ENCODE measurements at places on chromosomes 12 and 14.

- DNase-seq, result peak; percentile 97
Observed at GRCh38 chr14:50955373-50956043, 11.2 kb upstream of the PYGL start.

DNA sequence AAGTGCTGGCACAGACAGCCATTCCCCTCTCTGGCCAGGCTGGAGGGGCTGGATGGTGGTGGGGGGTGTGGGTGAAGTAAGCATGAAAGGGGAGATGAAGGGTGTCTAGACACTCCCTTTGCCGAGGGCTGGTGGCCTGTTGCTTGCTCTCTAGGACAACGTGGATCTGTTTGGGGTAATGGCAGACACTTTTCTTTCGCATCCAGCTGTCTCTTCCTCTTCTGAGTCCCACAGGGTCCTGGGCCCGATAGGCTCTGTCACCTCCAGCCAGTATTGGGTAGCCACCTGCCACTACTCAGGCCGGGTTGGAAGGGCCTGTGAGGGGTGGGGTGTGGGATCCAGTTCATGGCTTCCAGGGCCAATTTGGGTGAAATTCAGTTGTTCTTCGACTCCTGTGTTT is 218.1 kb downstream of the CACNA1C start:
- no peak for DNase-seq

DNA sequence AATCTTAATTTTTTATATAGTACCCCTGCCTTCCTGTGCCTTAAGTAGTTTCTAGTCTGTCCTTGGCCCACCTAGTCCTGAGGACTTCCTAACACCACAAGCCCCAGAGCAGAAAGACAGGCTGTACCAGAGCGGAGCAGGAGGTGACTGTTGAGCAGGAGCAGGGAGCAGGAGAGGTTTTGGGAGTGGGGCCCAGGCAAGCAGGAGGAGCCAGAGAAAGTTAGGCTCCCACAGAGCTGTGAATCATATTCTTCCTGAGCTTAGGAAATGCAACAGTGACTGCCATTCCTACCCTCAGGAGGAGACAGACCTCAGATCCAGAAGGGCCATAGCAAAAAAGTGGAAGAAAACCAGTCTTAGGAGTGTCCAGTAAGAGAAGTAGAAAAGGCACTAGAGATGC is 28.3 kb upstream of the COL2A1 start:
- DNase-seq, result no peak

DNA sequence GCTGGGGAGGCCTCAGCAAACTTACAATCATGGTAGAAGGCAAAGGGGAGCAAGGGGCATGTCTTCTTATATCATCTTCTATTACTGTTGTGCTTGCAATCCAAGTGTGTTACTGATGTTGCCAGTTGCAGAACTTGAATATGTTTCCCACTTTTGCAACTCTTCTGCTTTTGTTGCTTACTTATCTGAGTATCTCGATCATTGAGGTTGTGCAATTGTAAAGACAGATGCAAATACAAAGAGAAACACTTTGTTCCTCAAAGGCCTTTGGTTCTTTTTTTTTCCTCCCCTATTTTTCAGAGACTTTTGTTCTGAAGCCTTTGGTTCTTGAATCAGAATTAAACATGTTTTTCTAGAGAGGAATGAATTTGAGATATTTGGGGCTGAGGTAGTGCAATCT is 3.7 kb upstream of the COX8C start:
- no peak for DNase-seq

- DNase-seq, result no peak
Observed at GRCh38 chr14:30849354-30849753, 25.0 kb upstream of the COCH start.

DNA sequence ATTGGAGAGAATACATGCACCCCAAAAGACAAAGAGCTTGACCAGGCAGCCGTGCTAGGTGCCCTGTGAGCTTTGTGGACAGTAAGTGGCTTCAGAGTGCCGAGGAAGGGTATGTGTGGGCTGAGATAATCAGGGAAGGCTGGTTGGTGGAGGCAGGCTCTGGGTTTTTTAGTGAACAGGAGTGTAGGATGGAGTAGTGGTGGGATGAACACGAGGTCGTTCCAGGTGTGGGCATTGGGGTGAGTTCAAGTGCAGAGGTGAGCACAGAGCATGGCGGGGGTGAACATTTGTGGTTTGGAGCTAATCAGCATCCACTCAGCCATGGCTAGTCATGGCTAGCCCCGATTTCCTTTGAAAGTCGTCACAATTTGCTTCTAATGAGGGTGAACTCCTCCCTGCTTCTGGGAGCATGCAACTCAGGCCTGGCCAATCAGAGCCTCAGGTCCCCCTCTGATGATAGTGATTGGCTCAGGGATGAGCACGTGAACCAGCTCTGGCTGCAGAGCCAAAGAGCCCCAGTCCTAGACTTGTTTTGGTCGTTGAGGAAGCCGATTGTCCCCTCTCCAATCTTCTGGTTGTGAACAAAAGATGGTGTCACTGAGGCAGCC is 40.7 kb upstream of the TCL1B start:
- no peak for DNase-seq

DNA sequence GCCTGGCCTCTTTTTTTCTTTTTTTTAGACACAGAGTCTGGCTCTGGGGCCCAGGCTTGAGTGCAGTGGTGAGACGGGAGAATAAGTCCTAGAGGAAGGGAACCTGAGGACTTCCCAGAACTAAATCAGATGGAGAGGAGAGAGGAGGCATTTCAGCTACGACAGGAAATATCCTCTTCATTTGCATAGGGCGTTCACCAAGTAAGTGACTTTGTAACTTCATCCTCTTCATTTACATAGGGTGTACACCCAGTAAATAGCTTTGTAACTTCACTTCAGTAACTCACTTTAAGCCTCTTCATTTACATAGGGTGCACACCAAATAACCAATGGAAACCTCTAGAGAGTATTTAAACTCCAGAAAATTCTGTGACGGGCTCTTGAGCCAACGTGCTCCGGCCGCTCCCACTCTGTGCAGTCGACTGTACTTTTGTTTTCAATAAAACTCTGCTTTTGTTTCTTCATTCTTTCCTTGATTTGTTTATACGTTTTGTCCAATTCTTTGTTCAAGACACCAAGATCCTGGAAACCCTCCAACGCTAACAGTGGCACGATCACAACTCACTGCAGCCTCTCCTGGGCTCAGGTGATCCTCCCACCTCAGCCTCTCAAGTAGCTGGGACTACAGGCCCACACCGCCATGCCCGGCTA is 21.4 kb upstream of the ANKRD9 start:
- DNase-seq, result no peak

DNA sequence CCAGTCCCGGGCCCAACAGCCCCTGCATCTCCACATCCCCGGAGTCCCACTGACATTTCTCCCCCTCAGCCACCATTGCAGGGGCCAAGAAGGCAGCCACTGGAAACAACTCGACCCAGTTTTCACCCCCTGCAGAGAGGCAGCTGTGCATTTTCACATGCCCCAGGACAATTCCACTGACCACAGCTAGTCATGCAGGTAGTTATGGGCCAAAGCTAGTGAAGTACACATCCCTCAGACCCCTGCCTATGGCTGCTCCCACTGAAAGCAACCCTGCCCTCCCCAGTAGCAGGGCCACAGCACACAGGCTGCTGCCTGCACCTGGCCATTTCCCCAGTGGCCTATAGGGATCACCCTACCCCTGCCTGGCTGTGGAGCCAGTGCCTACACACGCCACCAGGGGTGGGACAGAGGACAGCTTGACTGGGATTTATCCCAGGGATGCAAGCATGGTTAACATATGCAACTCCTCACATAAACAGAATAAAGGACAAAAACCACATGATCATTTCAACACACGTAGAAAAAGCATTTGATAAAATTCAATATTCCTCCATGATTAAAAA is 154.0 kb downstream of the NDUFA12 start:
- DNase-seq, result no peak

DNA sequence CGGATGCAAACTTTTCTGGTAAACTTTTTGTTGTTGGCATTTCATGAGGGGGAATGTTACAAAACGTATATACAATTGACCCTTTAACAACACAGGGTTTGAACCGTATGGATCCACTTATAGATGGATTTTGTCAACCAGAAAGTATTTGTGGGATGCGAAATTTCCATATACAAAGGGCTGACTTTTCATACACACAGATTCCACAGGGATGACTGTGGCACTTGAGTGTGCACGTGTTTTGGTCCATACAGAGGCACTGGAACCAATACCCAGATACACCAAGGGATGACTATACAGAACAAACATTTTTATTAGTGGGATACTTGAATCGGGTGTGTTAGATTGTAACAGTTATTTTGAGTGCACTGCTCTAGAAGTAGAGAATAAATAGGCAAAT is 29.8 kb upstream of the CCT2 start:
- DNase-seq, result no peak

- peak; percentile 13 for DNase-seq
Observed at GRCh38 chr14:26917086-26917485, 319.3 kb upstream of the NOVA1 start.

GRCh38 chr14:75519826-75520728 is 2.2 kb upstream of the BATF start:
- DNase-seq, result no peak

GRCh38 chr14:99707420-99707819 is 23.3 kb downstream of the CYP46A1 start:
- no peak for DNase-seq

DNA sequence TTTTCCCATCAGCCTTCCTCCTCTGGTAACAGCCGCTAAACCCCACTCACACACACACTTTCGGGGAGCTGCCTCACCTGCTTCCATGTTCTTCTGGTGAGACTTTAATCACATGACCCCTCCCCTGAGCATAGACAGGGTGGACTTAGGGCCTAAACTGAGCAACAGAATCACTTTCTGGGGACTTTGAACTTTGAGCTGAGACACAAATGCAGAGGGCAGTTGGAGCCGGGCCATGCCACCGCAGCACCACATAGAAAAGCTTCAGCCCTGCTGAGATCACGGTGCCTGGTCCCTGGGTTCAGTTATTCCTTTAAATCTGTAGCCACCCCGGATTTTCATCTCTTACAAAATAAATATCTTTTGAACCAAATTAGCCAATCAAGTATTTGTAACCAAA is 18.4 kb upstream of the MAP3K9 start:
- DNase-seq, result no peak

DNA sequence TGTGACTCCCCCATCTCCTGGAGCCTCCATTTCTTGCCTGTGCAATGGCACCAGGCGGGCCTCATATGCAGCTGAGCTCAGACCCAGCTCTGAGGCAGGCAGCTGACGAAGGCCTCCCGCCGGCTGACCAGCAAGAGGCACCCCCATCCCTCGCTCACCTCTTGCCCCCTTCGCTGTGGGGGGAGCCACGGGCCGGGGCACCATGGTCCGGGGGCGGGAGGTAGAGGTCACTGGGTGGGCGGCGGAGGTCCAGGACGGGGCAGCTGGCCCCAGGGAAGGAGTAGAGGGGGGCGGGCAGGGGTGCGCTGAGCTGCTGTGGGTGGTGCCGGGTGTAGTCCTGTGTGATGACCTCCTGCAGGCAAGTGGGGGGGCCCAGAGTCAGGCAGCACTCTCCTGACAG is 39.4 kb downstream of the RFLNA start:
- no peak for DNase-seq

- no peak for DNase-seq
Observed at GRCh38 chr12:10959804-10960203, 20.7 kb upstream of the TAS2R14 start.

DNA sequence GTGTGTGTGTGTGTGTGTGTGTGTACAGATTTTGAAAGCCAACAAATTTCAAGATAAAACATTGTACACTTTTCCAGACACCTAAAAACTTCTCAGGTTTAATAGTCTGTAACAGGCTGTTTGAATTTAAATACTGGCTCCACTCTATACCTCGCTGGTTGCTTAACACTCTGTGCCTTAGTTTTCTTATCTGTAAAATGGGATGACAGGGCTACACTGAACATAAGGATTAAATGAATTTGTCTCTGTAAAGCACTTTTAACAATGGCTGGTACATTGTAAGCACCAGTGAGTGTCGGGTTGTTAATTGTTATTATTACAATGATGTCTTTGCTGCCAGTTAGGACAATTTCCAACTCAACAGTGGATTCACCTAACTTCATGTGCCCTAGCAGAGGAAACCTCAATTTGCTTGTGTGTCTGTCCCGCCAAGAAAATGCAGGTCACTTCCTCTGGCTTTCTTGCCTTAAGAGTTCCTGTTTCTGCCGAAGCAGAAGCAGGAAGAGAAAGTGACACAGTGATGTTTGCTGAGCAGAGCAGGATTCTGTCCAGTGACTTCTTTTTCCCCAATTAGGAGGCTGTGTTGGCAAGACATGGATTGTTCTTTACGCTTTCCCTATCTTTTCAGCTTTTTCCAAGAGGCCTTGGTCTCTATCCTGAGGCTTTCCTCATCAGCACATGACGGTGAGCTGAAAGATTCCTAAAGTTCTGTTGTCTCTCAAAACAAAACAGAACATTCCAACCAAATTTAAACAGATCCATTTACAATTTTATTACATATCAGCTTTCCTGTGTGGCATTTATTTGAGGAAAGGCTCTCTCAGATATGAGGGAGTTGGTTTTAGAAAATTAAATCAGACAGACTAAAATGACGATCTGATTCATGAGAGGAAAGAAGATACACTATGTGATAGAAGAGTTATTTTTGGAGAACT is 154.1 kb upstream of the ATP2B1 start:
- DNase-seq, result no peak

GRCh38 chr14:24232645-24233537 is at the start of gene GMPR2:
Gene GMPR2 (plus strand): TSS chr14:24232929. CDS start chr14:24233254, 325 bp downstream.
- no peak for DNase-seq

DNA sequence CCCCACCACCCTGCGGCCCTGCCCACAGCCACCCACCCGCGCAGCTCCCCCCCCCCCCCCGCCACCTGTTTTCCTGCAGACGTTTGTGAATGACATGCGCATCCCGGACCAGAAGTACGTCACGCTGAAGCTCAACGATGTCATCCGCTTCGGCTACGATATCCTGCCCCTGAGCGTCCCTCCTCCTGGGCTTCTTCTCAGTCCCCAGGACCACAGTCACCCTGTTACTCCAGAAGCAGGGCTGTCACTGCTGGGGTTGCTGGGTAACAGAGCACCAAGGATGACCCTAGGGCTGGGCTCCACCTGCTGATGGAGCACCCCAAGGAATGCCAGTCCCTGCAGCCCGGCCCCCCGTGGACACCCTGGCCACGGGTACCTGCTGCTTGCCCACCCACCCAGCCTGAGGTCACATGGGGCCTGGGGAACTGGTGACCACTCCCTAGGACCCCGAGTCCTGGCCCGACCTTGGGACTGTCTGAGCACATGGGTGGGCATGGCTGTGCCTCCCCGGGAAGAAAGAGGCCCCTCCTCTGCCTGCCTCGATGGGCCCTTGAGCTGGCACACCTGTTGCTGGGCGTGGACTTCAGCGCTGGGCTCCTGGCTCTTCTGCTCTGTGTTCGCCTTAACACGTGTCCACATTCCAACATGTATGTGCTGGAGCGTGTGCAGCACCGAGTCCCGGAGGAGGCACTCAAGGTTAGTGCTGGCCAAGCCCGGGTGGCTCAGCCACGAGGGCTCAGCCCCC is 12.9 kb downstream of the CEP170B start:
- DNase-seq, result no peak

DNA sequence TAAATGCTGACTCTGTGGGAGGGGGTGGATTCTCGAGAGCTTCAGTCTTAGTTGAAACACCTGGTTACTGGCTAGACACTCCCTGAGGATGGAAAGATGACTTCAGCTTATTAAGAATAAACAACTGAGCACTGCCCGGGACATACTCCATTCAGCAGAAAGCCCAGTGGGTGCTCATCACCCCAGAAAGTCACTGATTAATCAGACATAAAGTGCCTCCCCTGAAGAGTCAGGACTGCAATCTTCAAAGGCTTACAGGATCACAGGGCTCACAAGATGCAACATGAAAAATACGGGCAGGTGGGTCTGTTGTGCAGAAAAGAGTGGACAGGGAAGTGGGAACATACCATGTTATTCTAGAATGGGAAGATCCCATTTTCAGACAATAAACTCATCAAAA is 207.0 kb downstream of the CALM1 start:
- no peak for DNase-seq
